ENCODE measurements at places on chromosomes 6 and 20.

- no peak for DNase-seq
Observed at GRCh38 chr20:38147163-38147562, 17.9 kb downstream of the TGM2 start.

DNA sequence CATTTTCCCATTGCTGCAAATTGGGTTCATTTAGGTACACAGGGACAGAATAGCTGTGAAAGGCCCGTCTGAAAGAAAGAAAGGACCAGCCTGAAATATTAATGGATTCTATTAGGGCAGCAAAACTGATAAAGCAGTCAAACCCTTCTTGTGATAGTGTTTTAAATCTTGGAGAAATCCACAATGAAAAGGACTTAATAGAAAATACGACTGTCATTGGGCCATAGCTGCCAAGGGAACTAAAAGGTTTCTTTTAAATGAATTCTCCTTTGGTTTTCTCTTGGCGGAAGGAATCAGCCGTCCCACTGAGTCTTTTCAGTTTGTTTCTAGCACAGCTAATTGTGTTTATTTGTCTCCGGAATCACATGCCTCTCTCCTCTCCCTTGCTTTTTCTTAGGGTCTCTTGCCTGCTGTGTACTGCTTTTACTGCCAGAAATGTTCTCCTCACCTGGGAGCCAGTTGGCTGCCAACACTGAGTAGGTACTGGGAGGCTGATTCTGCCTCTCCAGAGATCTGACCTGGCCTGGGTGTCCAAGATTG, 11.3 kb downstream of the PAQR8 start:
- DNase-seq: no peak

GRCh38 chr6:34772940-34773339, 15.6 kb downstream of the SNRPC start:
- DNase-seq: no peak

DNA sequence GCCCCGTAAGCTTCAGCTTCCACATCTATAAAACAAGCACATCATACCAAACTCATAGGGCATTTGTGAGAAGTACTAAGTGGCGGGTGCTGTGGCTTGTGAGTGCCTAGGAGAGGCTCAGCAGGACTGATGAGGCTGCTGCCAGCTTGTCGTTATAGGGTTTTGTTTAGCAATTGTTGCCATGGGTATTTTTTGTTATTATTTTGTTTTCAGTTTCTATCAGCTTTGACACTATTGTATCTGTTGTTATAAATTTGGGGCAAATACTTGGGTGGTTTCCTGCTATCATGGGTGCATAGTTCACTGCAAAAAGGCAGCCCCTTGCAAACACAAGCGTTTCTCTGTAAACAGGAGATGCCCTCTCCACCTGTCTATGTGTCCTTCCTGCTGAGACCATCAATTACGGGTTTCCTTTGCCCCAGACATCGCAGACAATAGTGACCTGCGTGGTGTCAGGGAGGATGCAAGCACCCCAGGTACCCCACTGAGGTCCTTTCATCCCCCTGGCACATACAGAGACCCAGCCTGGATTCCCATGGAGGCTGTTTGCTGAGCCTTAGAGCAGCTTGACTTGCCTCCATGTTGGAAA, 3.1 kb upstream of the CCDC167 start:
- DNase-seq: peak; percentile 29

- no peak for DNase-seq
Observed at GRCh38 chr20:61734733-61735502, 330.8 kb downstream of the TAF4 start.

DNA sequence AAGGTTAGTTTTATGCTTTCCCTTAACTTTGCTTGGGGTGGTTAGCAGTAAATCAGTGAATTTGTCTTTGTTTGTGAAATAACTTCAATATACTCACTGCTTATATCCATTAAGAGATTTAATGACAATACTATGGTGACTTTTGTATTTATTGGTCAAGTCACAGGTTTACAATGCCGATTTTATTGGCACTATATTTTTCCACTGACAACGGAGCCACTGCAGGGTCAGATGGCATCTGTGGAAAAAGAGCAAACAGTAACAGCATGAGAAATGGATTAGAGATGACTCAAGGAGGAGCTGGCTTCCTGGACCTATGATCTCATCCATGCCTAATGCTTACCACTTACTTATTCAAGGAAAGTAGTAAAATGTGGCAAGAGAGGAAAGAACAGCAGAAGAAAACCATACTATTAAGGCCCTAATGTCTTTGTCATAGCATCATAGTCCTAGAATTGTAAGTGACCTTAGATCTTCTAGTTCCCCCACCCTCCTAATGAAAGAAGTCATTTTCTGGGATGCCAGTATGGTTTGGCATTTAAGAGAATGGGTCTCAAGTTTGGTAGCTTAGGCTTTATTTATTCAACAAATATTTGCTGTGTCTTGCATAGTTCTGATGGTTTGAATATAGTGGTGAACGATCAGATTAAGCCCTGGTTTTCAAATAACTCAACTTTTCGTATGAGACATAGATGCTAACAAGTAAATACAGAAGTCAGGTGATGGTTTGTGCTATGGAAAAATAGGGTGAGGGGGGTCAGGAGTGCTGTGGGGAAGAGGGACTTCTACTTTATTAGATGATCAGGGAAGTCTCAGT, 18.5 kb downstream of the RNF144B start:
- DNase-seq: no peak

GRCh38 chr6:28965706-28966105, 39.4 kb downstream of the ZNF311 start:
- no peak for DNase-seq
